ENCODE measurements at places on chromosomes 3 and 15. TPM values are rescaled to one million over a fixed set of nuclear protein-coding genes. Genes with fewer than 3 reads are reported as not detected.

Gene RARRES1
- 0.62 TPM for total RNA-seq

DNA sequence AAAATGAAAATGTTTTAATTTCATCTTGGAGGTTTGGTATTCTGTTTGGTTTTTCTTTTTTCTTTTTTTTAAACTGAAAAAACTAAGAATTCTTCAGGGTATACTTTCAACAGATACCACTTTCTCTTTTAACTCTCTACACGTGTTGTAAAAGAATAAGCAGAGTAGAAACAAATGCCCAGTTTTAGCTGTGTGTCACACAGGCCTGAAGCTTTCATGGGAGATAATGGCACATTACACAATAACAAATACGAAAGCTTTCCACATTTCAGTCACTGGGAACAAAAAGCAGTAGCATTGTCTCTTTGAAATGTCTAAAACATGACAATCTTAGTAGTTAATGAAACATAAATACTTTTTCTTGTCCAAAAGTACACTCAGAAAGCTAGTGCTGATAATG is 818.5 kb downstream of the TBL1XR1 start:
- no peaks in the 10 kb centered on the region for H3K36me3 ChIP-seq
- H3K4me3 ChIP-seq = no peak overlapping the region
- DNase-seq = no peak
- H3K27me3 ChIP-seq = no peaks in the 10 kb centered on the region
- H3K4me1 ChIP-seq = no peaks in the 10 kb centered on the region

- no peak overlapping the region for H3K27ac ChIP-seq
- no peak overlapping the region for H3K4me3 ChIP-seq
- no peaks in the 10 kb centered on the region for H3K36me3 ChIP-seq
- DNase-seq = no peak
These were observed 164.6 kb upstream of the CCDC54 start for GRCh38 chr3:107212618-107213017.

- H3K27ac ChIP-seq = no peak overlapping the region
- no peak for DNase-seq
- H3K36me3 ChIP-seq = no peaks in the 10 kb centered on the region
- peaks cover 38% of the 10 kb centered on the region for H3K4me1 ChIP-seq
- no peak overlapping the region for H3K4me3 ChIP-seq
These were observed 113.0 kb downstream of the TBC1D5 start for GRCh38 chr3:17629400-17629799.

GRCh38 chr3:99859825-99860224 is 42.2 kb downstream of the CMSS1 start:
- DNase-seq = no peak
- no peak overlapping the region for H3K4me3 ChIP-seq
- no peaks in the 10 kb centered on the region for H3K4me1 ChIP-seq
- no peaks in the 10 kb centered on the region for H3K36me3 ChIP-seq
- no peaks in the 10 kb centered on the region for H3K27me3 ChIP-seq
- no peak overlapping the region for H3K27ac ChIP-seq
